Bone marrow (tissue), 2 donors: ENCODE measurements at places on chromosomes 4 and X.

- DNase-seq = no peak
Observed at GRCh38 chr4:81891005-81891996, 419.6 kb upstream of the RASGEF1B start.

- peak; percentile 59 for DNase-seq
Observed at GRCh38 chrX:71198066-71198465, 25.0 kb upstream of the GJB1 start.

DNA sequence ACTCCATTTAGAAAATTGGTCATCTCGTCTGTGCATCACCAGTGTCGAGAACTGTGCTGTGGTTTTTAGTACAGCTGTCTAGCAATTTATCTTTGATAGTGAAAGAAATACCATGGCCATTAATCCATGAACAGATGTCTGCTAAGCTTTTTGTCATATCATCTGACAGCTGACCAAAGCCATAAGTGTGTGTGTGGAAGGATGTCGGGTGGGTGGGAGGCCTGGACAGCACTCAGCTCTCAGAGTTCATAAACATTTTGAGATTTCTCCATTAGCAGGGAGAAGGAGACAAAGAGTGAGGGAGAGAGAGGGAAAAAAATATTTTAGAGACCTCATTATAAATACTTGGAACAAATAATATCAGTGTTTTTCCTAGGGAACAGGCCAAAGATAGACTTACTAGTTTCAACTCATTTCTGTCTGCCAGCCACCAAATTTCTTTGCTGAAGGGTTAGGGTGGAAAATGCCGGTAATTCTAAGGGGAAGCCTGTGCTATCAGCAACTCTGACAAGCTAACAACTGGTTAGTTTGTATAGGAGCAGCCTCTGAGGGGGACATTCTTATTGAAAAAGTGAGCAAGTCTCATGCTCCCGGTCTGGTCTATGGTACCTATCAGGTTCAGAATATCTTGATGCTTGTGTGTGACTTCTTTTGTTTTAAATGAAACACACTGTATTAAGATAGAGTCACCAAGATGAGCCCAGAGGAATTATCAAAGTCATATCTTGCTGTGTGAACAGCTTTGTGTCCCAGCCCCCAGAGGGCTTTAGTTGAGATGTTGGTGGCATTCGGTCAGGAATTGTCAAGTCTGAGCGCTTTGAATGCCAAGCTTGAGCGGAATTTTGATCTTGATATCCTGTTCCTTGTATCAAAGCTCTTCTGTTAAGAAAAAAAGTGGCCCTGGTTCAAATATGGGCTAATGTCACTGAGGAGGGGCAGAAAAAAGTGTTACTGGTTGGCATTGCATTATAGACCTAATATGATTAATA lies 41.9 kb upstream of the PDLIM3 start:
- DNase-seq = no peak

- no peak for DNase-seq
Observed at GRCh38 chrX:37796310-37796709, 16.5 kb downstream of the CYBB start.

GRCh38 chr4:55925241-55925640 lies 23.5 kb upstream of the CEP135 start:
- no peak for DNase-seq

DNA sequence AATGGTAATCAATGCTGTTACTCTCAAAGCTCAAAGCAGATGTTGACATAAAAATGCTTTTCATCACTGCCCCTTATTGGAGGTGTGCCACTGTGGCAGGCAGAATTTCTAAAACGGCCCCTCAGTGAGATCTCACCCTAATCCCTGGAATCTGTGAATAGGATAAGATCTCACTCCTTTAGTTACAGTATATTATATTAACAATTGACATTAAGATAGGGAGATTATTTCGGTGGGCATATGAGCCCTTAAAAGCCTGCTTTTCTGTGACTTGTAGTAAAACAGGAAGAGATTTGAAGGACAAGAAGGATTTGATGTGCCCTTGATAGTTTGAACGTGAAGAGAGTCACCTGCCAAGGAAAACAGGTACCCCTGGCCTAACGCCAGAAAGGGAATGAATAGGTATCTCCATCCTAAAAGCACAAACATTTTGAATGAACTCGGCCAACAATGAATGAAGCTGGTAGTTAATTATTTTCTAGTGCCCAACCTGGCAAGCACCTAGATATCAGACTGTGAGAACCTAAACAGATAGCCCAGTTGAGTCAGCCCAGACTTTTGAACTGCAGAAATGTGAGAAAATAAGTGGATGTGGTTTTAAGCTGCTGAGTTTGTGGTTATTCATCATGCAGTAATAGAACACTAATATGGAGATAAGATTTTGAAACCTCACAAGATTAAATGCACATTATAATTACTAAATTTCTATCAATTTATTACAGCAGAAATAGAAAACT lies 881.6 kb downstream of the PCDH18 start:
- no peak for DNase-seq

GRCh38 chrX:50469206-50469605 lies 1.4 kb downstream of the DGKK start:
- DNase-seq = no peak

- no peak for DNase-seq
Observed at GRCh38 chr4:3308691-3309090, 15.9 kb downstream of the RGS12 start.

DNA sequence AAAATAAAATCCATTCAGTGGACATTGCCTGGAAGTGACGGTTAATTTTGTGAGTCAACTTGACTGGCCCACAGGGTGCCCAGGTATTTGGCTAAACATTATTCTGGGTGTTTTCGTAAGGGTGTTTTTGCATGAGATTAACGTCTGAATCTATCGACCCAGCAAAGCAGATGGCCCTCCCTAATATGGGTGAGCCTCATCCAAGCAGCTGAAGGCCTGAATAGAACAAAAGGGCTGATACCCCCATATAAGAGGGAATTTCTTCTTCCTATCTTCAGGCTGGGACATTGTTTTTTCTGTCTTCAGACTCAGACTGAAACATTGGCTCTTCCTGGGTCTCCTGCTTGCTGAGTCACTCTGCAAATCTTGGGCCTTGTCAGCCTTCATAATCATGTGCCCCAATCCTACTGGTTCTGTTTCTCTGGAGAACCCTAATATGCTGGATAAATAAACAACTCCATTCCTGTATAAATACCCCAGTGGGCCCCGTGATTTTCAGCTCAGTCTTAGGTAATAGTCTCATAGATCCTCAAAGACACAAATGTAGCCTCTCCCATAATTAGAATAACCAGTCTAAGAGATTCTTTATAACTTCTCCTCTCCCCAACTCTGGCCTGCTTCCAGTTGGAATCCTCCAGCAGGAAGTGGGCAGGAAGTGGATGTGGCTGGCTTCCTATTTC lies 33.1 kb upstream of the DDX3X start:
- DNase-seq = no peak

GRCh38 chr4:7366180-7366945 lies 68.4 kb downstream of the PSAPL1 start:
- DNase-seq = no peak

GRCh38 chrX:77572322-77572721 lies 125.1 kb downstream of the FGF16 start:
- no peak for DNase-seq

- DNase-seq = no peak
Observed at GRCh38 chr4:82998898-82999297, 11.7 kb downstream of the LIN54 start.

- DNase-seq = no peak
Observed at GRCh38 chr4:24915121-24915922, 2.5 kb upstream of the CCDC149 start.

- no peak for DNase-seq
Observed at GRCh38 chr4:59393780-59394179, 1806.3 kb upstream of the ADGRL3 start.

- DNase-seq = no peak
Observed at GRCh38 chrX:44447214-44447613, 95.4 kb downstream of the FUNDC1 start.

- no peak for DNase-seq
Observed at GRCh38 chr4:108113229-108113628, 55.5 kb downstream of the LEF1 start.

DNA sequence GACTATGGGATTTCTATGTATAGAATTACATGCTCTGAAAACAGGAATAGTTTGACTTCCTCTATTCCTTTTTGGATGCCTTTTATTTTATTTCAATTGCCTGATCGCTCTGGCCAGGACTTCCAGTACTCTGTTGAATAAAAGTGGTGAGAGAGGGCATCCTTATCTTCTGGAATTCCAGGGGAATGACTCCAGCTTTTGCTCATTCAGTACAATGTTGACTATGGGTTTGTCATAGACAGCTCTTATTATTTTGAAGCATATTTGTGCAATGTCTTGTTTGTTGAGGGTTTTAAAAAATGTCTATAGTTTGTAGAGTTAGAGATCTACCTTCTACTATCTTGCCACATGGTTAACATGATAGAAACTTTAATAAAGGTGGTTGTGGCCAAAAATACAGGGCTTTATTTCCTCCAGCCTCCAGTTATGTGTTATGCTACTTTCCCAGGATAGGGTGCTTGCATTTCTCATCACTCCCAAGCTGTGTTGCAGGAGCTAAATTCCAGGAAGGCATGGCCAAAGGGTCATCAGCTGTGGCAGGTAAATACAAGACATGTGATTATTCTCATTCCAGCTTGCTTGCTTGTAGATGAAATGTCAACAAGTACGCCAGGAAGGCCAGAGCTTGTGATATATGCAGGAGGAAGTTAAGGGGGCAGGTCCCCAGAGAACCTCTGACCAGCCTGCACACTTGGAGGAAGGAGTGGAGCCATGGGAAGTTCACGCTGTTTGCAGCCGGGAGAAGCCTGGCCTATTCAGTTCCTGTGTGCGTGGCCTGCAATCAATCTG lies 142.4 kb upstream of the CPXCR1 start:
- no peak for DNase-seq

- no peak for DNase-seq
Observed at GRCh38 chrX:44974451-44974850, 101.5 kb downstream of the KDM6A start.

GRCh38 chrX:23312136-23312535 lies 22.5 kb upstream of the PTCHD1 start:
- no peak for DNase-seq

DNA sequence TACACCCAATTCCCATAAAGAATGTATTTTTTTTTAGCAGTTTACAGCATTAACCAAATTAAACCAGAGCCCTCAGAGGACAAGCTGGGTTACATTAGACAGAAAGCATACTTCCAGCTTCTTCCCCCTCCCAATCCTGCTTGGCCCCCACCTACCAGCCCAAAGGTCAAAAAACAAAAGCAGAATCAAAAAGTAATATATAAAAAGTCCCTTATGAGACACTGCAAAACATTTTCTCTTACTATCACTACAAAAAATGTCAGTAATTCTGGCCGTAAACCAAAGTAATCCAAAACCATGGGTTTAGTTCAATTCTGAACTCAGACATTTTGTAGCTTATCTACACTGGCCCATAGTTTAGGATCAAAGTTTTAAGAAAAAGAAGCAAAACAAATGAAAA lies 38.0 kb downstream of the APBB2 start:
- no peak for DNase-seq

DNA sequence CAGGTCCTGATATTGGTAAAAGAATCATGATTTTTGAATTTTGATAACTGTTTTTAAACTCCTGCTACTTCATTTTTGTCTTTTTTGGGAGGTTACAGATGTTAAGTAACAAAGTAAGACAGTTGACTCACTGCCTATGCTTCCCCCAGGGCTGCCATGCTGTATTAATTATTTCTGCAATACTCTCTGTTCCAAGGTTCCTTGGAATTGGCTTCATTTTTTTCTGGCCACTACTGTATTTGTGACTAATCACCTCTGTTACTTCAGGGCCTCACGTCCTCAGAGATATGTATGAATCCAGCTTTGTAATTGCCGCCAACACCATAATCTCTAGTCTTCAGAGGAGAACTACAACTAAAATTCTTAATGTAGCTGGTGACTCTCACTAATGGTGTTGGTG lies 1729.3 kb downstream of the C4orf33 start:
- no peak for DNase-seq

DNA sequence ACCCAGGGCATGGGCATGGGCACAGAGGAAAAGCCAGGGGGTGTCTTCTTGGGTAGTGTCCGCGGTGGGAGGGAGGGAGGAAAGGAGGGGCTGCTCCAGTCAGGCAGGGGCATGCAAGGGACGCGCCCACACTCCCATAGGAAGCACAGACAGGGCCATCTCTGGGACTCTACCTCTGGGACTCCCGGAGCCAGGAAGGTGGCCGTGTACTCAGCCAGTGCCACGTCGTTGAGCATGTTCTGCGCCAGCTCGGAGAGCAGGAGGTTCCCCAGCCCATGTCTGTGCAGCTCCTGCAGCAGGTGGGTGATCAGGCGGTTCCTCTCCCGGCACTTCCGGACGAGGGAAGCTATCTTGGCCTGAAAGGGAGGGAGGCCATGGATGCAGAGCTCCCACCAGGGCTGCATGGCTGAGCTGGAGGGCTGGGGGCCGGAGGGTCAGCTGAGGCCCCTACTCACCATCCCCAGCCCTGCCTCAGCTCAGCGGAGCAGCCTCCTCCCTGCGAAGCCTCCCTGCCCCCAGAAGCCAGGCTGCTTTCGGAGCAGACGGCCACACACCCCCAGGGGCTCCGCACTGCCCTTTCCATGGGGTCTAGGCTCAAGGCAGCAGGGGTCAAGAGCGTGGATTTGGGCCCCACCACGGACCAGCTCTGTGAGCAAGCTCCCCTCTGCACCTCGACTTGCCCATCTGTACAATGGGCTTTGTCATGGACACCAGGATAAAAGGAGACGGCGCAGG lies 44.6 kb downstream of the C4orf50 start:
- DNase-seq = no peak

DNA sequence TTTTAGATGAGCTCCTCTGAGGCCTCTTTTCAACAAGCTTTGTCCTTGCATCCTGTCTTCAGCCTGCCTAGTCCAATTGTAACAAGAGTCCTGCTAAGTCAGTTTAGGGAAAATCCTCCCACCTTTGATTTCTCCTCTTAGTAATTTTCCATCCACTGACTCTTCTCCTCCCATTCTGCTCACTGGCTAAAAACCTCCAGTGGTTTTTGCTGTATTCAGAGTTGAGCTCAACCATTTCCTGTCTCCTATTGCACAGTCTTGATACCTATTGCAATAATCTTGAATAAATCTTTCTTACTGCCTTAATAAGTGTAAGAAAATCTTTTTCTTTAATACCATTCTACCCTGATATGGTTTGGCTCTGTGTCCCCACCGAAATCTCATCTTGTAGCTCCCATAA lies 117.8 kb upstream of the ENPP6 start:
- DNase-seq = no peak

- DNase-seq = no peak
Observed at GRCh38 chr4:27678027-27678426, 817.4 kb downstream of the STIM2 start.
